Stimulated activated CD8-positive, alpha-beta memory T cell treated with anti-CD3 and anti-CD28 coated beads, Interleukin-2, amount 100 ng/mL, for 48 hours (primary cell): ENCODE measurements at places on chromosomes 4 and X.

GRCh38 chr4:17283832-17284231 is 228.1 kb downstream of the QDPR start:
- DNase-seq, result no peak

GRCh38 chr4:168999809-169000208 is 10.2 kb downstream of the CBR4 start:
- DNase-seq, result no peak

- no peak for DNase-seq
Observed at GRCh38 chr4:109708990-109709389, 5.7 kb upstream of the CASP6 start.

DNA sequence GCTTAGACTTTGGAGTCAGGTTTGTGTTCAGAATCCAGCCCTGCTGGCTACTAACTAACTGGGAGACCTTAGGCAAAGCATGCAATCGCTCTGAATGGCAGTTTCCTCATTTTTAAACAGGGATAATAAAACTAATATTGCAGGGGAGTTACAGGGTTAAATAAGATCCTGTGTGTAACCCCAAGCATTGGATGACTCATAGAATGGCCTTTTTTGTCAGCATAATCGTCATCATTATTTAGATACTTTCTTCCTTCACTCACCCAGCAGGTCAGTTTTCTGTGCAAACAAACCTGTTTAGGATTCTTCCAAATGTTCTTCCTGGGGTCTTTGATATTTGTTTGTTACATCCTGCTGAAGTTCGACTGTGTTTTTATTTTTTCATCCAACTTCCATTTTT is 208.2 kb downstream of the EVC2 start:
- DNase-seq, result no peak

DNA sequence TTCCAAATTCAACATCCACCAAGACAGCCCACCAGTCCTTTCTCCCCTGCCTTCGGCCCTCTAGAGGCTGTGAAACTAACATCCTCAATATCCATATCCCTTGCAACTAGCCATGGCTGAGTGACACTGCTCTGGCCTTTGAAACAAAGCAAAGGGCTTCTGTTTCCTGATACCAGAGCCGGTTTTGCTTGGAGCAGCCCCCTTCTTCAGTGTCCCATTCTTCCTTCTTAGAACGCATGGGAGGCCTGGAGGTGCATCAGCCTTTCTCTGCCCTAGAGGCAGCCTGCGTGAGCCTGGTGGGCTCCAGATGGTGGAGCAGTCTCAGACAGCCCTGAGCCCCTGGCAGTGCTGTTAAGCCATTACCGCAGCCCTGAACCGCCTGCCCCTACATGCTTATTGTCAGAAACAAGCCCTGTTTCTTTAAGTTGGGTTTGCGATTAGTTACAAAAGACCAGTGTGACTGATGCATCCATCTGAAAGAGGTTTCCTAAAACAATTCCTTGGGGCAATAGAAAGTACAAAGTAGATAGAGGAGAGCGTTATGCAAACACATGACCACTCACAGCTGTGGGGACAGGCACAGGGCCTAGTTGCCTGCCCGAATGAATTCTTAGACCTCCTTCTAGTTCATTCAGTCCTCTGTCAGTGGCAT is 74.1 kb downstream of the EVC start:
- DNase-seq, result no peak

- no peak for DNase-seq
Observed at GRCh38 chr4:70522626-70523025, 4.3 kb downstream of the AMTN start.

DNA sequence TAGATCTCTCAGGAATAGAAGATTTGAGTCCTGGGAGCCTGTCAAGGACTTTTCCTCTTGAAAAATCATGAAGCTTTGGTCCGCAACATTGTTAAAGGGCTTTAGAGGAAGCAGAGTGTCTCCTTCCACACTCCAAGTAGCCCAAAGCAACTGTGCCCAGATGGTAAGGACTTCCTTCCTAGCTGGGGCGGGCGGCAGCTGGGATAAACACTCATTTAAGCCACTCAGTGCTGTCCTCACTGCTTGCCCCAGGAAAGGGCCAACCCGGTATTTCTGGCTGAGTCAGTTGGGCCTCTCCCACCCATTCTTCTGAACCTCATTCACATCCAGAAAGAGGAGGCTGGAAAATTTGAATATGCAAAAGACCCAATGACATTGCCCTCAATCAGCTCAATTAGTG is 144.3 kb downstream of the CHIC2 start:
- DNase-seq, result no peak

- no peak for DNase-seq
Observed at GRCh38 chrX:132206259-132206658, 13.0 kb downstream of the RAP2C start.

DNA sequence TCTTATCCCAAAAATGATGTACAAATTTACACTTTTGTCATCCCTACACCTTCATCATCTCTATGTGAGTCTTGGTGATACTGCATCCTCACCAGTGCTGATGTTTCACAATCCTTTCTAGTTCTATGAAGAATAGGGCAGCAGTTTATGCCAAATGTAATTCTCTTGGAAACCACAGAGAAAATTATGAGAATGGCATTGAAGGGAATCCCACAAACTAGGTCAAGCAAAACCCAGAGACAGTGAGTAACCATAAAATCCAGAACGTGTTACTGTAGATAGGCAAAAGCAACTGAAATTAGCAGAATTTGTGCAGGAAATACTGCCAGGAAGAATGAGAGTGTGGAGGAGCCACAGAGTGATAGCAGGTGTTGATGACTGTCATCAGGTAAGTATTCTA is 24.5 kb downstream of the IL15 start:
- DNase-seq, result no peak

- no peak for DNase-seq
Observed at GRCh38 chr4:87530868-87531267, 1.7 kb upstream of the SPARCL1 start.

GRCh38 chrX:112513154-112513553 is 166.6 kb downstream of the LHFPL1 start:
- no peak for DNase-seq

DNA sequence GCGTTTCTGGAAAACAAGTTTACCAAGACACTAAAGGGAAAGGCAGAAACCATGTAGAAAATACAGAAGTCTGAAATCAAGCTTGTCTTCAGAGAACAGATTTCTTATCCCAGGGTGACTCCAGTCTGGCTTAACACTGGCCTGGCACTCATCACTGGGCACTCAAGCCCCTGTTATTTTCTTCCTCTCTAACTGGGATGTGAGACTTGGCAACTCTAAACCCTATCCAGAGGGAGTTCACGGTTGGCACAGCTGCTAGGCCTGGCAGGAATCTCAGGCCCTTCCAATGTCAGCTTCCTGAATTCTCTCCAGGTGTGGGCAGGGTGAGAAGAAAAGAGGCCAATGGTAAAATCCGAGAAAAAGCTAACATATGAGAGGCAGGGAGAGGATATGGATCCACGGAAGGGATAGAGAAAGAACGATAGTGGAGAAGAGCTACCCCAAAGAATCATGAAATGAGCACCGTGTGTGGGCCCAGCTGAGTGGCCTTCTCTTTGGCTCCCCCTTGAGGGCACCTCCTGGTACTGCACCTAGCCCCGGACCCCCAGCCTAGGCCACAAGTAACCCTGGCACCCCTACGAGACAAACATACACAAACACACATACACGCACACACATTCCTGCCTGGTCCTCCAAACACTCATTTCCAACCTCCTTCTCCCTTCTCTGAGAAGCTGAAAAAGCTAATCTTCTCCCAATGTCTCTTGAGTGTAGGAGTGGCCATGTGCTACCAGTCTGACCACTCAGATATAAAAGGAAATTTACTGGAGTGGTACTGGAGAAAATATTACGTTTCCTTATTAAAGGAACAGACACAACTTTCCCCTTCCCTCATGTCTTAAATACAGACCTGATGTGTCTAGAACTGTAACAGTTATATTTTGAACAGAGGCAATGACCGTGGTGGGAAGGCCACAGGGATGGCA is 16.6 kb upstream of the PTCHD1 start:
- no peak for DNase-seq

DNA sequence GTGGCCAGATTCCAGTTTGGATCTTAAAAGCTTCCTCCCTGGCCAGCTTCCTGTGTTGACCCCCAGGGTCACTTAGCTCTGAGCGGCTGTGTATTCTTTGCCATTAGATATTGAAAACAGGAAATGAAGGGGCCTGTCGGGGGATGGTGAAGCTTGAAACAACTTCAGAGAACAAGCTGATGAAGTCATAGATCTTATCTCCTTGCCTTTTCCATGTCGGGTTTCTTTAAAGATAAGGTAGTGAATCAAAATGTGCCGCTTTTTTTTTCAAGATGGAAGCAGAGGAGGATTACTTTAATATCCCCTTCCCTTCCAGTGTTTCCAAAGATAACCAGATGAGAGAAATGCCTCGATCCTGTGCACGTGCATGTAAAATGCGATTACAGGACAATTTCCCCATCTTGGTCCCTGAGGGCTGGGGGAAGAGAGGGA is 508.5 kb downstream of the MID1IP1 start:
- DNase-seq, result no peak

GRCh38 chrX:49309401-49309981 is 6.0 kb downstream of the GAGE10 start:
- DNase-seq, result no peak

DNA sequence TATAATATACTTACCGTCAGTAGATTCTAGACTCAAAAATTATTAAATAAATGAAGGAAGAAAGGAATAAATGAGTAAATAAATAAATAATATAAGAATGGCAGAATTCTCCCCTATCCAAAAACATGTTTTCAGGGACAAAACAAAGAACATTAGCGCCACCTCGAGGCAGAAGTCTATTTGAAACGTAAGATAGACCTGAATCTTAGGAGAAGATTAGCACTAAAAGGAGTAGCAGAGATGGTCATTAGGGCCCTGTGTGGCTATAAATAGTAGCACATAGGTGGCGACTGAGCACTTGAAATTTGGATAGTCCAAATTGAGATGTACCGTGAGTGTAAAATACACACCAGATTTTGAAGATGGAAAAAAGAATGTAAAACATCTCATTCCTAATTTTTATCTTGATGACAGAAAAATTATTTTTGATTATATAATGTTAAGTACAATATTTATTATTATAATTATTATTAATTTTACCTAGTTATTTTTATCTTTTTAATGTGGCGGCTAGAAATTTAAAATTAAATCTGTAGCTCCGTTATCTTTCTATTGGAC is 24.3 kb upstream of the SRD5A3 start:
- peak; percentile 43 for DNase-seq

DNA sequence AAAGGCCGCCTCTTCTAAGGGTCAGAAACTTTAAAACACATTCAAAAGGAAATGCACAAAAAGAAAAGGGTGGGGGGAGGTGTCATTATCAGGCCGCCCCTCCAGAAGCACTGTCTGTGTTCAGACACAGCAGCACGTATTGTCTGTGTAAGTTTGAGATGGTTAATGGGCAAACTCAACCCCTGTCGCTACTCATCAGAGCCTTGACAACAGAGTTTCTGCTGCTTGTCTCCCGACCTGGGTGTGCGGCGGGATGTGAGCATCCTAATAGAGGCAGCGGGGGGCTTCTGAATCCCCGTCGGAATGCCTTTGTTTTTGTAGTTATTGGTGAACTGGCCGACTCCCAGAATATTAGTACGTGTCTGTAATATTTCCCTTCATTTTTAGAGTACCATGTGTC is 158.9 kb downstream of the DCTD start:
- DNase-seq, result no peak

GRCh38 chr4:56426273-56426672 is 9.1 kb downstream of the PPAT start:
- DNase-seq, result no peak

GRCh38 chr4:175905925-175906324 is 93.9 kb upstream of the GPM6A start:
- DNase-seq, result no peak

- no peak for DNase-seq
Observed at GRCh38 chr4:120864969-120865368, 57.6 kb downstream of the PRDM5 start.

GRCh38 chr4:119261986-119262385 is 49.5 kb downstream of the USP53 start:
- DNase-seq, result no peak

DNA sequence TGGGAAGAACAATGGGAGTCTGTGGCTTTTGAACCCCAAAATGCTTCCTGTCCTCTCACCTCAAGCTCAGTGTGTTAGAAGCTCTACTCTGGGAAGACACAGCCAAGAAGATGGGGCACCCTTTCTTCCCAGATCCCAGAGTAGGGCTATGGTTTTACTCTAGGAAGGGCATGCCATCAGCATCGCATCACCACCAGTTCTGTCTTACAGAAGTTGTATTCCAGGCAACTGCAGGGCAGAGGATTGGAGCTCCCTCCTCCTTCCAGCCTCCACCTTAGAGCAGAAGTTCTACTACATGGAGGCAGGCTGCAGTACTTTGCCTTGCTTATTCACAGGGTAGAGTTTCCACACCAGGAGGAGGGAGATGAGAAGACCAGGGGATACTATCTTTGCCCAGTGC is 18.1 kb upstream of the ZFX start:
- no peak for DNase-seq

DNA sequence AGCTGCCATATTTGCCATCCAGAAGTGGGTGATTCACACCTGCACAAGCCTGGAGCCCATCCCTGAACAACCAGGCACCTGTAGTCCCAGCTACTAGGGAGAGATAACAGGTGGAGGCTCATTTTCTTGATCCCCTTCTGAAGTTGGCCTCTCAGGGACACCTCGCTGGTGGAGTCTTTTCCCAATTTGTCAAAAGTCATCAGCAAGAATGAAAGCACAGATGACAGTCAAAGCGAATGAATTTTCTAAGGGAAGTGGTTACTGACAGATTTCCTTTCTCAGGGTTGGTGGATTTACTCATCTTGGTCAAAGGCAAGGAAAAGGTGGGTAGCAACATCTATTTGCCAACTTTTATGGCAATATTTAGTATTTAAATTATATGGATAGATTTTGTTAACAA is 36.5 kb downstream of the FGFBP1 start:
- no peak for DNase-seq

DNA sequence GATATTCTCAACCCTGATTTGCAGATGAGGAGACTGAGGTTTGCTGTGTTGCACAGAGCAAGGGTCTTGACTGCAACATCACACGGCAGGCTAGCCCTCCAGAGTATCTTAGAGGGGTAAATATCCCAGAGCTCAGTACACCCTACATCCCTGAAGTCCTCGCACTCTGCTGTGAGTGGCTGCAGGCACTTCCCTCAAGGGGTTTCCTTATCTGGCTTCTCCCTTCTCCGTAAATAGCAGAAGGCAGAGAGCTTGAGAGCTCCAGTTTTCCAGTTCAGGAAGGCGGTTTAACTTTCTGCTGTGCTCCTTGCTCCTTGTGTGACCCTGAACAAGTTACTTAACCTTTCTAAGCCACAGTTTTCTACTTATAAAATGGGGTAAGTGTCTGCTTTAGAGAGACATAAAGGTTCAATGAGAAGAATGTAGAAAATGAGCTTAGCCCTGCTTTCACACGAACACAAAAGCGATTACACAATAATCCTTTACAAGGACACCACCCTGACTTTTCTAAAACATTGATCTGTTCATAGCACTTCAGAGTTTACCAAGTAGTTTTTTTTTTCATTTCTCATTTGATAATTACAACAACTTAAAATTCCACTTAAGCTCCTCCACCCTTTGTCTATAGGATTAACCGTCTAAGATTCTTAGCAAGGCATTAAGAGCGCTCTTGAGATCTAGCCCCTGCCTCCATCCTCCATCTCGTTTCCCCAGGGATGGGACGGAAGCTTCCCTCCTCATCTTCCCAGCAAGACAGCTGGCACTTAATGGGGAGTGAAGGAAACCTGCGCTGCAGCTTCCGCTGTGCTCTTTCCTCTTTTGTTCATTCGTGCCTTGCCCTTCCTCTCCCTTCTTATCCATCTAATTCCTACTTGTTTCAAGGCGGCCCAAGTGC is 68.4 kb downstream of the TAPT1 start:
- DNase-seq, result no peak
